ENCODE measurements at places on chromosomes 4 and X.

DNA sequence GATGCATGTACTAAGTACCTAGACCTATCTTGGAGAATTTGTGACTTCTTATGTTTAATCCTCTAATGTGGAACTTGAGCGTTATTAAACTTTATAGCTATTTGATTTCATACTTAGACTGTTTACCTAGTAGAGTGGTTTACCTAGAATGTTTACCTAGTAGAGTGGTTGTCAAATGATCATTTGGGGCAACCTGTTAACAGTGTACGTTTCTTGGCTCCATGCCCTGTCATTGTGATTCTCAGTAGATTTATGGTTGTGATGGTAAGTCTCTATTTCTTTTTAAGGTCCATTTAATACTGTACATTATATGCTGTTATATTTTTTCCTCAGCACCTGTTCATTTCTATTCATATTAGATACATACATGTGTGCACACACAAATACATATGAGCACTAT, 233.0 kb upstream of the MAD2L1 start:
- no peak for DNase-seq

GRCh38 chr4:27316176-27316575, 455.5 kb downstream of the STIM2 start:
- DNase-seq: no peak

DNA sequence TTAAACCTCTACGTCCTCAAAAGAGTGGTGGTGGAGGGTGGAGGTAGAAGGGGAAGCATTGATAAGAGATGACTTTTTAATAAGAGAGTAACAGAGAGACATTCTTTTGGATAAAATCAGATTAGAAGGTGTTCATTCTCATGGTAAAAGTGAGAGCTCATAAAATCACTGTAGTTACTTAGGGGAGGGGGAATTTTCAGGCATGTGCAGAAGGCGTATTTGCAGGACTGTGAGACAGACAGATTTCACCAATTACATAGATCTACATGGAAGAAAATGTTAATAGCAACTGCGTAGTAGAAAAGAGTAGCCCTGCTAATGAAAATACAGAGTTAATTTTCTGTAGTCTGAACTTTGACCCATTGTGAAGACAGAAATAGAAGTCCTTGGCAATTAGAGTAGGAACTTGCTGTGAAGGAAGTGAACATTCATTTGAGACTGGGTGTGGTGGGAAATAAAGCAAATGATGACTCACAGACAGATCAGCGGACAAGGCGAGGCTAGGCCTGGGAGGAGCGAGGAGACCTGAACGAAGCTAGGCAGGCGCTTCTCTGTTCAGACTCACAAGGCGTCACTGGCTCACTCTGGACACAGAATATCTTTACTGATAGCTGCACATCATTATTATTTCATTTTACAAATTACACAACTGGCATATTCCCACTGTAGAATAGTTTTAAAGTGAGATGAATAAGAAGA, 57.2 kb upstream of the FAM9C start:
- peak; percentile 83 for DNase-seq

DNA sequence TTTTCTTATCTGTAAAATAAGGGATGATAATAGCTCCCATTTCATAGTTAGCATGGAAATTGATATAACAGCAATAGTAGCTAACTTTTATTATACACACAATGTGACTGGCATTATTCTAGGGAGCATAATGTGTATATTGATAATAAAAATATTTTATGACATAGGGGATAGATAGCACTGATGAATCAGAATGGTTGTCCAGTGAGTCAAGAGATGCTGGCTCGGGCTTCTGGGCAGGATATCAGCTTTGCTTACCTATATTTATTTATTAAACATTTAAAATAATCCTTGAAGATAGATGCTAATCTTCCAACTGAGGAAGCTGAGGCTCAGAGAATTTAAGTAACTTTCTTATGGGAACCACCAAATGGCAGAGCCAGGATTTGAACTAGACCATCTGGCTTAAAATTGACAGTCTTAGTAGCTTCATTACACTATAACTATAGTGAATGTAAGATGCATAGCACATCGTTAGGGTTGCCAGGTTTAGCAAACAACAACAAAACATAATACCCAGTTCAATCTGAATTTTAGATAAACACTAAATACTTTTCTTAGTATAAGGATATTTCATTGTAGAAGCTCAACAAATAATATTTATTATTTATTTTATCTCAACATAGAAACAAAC, 2.7 kb downstream of the AFP start:
- no peak for DNase-seq

GRCh38 chrX:23945206-23945605, 37.4 kb downstream of the CXorf58 start:
- DNase-seq: no peak

DNA sequence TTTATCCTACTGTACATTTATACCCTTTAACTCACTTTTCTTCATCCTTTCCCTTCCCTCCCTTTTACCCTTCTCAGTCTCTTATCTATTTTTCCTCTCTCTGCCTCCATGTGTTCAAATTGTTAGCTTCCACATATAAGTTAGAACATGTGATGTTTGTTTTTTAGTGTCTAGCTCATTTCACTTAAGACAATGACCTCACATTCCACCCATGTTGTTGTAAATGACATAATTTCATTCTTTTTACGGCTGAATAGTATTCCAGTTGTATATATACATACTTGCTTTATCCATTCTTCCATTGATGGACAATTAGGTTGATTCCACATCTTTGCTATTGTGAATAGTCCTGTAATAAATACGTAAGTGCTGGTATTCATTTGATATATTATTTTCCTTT, 7.3 kb upstream of the CXCL3 start:
- DNase-seq: no peak

GRCh38 chr4:3402491-3403347, 39.0 kb upstream of the HGFAC start:
- DNase-seq: no peak

GRCh38 chr4:118716304-118716703, 31.1 kb downstream of the METTL14 start:
- no peak for DNase-seq

GRCh38 chr4:81606801-81607501, 135.2 kb upstream of the RASGEF1B start:
- DNase-seq: no peak
